ENCODE measurements at places on chromosomes 1 and 21. TPM values are rescaled to one million over a fixed set of nuclear protein-coding genes. Genes with fewer than 3 reads are reported as not detected.

- no peak for DNase-seq
Observed at GRCh38 chr1:152110860-152111514, 4.3 kb downstream of the TCHH start.

GRCh38 chr1:27399251-27400025 lies 7.0 kb downstream of the GPR3 start:
- no peak for DNase-seq

GRCh38 chr1:23915466-23915865 lies 2.3 kb upstream of the CNR2 start:
- no peak for DNase-seq

The NBPF6 gene
- polyA plus RNA-seq: not detected

The VANGL1 gene
- 13.8 TPM for polyA plus RNA-seq

GRCh38 chr1:151970626-151971025 lies 23.0 kb downstream of the S100A10 start:
- no peak for DNase-seq

GRCh38 chr1:240193679-240194078 lies 102.0 kb downstream of the FMN2 start:
- DNase-seq: no peak

The SLC22A15 gene
- polyA plus RNA-seq: 7.1 TPM

- DNase-seq: no peak
Observed at GRCh38 chr1:92698932-92699331, 86.0 kb downstream of the EVI5 start.

DNA sequence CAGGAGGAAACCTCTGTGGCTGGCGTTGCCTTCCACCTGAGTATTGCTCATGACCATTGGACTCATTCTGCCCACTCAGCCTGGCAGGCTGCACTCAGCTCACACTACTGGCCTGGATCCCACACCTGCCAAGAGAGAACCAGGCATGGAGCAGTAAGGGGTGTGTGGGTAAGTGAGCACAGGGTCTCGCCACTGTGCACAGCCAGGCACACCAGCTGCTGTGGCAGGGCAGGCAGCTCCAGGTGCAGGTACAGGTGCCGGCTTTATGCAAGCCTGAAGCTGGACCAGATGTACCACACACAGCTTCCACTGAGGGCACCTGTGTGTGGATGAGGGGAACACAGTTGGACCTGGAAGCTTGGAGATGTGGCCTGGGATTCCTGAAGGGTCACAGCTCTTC lies 295.2 kb upstream of the SNX7 start:
- DNase-seq: no peak

- DNase-seq: no peak
Observed at GRCh38 chr1:21567241-21568005, 58.2 kb downstream of the ALPL start.

DNA sequence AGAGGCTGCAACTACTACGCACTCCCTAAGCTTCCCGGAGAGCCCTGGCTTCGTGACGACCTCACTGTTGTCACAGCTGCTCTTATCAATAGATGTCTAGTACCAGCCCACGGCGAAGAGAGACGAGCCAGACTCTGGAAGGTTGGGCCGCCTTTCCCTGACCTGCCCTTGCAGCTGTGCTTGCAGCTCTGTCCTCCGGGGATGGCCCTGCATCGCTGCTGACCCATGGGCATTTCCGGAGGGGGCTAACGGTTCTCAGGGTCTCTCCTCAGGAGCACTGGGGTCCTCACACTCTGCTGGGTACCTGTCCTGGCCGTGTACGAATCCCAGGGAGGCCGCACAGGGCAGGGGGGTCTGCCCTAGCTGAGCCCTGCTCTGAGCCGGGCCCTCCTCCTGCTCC lies 93.8 kb upstream of the COL6A1 start:
- DNase-seq: no peak

DNA sequence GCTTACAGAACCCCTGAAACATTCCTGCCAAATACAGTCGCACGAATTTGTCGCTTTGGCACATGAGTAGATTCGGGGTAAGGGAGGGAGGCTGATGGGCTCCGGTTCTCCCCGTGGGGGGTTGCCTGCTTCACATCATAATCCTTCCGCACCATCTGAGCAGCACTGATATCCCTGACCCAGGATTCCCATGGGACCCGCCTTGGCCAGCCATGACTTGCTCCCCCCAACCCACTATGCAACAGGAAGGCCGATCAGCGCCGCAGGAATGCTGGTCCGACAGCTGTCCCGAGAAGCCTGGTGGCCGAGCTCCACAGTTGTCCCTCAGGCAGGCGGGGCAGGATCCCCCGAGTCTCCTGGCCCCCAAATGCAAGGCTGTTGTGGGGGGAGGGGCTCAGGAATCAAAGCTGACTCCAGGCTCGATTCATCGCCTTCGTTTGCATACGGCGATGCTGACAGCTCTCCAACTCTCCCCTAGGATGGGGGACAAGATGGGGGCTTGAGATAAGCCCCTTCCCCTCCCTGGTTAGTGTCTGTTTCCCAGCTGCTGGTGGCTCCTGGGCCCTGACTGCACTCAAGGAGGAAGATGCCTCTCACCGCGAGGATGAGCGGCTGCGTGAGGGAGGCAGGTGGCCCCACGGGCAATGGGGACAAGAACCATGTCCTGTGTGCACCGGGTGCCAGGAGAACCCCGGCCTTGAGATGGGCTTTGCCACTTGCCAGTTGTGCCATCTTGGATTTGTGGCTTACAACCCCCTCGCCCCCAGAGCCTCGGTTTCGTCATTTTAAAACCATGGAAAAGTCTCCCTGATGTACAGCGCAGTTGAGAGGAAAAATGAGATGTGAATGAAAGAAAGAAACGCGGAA lies 9.3 kb downstream of the DRAXIN start:
- no peak for DNase-seq

DNA sequence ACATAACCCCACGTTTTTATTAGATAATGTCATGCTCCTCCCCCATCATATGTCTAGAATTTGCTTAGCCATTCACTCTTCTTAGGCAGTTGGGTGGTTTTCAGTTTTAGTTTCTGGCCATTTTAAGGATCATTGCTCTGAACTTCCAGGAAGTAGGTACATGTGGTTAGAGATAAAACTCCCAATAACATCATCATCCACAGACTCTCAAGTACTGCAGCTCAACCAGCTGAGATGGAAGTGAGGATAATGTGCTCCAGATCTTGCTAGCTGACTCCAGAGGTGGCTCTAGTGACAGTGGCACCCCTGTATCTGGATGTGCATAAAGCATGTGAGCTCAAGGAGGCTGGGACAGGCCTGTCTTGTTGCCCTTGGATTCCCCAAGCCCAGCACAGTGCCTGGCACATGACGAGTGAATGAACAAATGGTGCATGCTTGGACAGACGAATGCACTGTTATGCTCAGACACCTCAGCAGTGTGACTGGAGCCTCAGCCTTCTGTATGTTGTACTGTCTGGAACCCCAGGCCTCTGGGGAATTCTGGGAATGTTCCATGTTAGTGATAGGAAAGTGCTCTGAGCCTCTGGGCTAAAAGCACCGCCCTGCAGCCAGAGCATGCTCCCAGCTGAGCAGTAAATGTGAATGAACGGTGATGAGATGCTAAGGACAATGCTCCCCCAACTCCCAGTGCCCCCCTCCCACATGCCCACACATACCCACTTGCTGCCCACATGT lies 16.4 kb upstream of the KCNN3 start:
- DNase-seq: no peak

DNA sequence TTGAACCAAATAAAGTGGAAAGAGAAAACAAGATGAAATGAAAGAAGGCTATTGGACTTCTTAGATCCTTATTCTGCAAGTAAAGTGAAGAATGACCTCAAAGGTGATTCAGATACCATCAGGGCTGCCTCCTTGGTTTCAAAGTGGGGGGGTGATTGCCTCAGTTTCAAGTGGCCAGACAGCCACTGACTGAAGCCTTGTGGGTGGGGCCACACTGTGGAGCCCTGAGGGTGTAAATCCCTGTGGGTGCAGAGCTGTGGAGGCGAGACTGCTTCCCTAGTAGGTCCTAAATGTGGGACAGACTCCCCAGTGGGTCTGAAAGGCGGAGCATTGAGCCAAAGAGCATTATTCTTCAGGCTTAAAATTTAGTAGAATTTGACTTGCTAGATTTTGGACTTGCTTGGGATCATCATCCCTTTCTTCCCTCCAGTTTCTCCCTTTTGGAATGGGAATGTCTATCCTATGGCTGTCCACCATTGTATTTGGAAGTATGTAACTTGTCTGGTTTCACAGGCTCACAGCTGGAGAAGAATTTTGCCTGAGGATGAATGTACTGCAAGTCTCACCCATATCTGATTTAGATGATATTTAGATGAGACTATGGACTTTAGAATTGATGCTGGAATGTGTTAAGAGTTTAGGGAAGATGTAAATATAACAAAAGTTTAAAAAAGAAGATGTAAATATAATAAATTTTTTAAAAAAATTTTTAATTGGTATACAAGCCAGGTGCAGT lies 71.6 kb upstream of the SOX13 start:
- DNase-seq: no peak

The NBPF3 gene
- polyA plus RNA-seq: 15.6 TPM

The GPR153 gene
- 6.0 TPM for polyA plus RNA-seq

- DNase-seq: no peak
Observed at GRCh38 chr1:172993640-172994039, 57.1 kb downstream of the TNFSF18 start.

DNA sequence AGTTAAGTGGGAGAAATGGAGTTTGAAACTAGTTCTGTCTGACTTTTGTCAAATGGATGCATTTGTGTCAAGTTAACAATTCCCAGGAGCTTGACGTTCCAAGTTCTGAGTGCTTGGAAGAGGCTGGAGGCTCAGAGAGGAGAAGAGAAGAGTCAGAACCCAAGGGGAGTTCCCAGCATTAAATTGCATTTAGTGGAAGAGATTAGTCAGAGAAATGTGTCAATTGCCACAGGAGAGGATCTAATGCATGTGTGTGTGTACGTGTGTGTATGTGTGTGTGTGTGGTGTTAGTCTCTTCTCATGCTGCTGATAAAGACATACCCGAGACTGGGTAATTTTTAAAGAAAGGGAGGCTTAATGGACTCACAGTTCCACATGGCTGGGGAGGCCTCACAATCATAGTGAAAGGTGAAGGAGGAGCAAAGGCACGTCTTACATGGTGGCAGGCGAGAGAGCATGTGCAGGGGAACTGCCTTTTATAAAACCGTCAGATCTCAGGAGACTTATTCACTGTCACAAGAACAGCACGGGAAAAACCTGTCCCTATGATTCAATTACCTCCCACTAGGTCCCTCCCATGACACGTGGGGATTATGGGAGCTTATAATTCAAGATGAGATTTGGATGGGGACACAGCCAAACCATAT lies 101.5 kb upstream of the TMEM51 start:
- DNase-seq: no peak

DNA sequence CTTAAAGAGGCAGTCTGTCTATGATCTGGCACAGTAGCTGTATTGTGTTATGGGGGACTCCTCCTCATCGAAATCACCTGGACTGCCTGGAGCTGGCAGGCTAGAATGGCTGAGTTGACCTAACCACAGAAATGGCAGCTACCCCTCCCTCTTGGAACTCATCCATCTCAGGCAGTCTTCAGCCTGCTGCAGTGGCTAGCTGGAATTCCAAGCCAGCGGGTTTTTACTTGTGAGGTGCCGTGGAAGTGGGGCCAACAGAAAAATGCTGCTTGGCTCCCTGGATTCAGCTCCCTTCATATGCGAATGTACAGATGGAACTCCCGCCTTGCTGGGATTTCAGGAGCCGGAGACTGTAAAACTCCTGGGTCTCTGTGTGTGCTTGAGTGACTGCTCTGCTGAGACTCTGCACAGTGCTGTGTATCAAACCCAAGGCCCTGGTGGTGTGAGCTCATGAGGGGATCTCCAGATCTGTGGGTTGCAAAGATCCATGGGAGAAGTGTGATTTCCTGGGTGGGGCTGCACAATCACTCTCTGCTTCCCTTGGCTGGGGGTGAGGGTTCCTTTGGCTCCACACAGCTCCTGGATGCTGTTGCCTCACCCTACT lies 316.9 kb downstream of the CTH start:
- DNase-seq: no peak

The SFN gene
- polyA plus RNA-seq: 1.1 TPM

DNA sequence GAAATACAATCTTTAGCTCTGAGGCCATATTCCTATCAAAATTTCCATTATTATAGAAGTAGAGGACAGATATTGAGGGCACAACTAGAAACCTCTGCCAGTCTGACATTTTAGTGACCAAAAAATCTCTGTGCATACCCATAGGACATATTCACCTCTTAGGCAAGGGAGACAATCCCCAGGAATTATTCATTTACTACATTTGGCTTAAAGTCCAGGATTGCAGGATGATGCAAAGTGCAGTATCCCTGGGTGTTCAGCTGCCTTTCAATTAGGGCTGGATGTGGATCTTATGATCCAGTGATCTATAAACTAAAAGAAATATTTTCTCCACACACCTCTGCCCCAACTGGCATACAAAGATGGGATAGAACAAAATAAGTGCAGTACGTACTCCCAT lies 50.9 kb downstream of the PTGS2 start:
- DNase-seq: no peak

The CD53 gene
- polyA plus RNA-seq: 7.8 TPM

- DNase-seq: no peak
Observed at GRCh38 chr1:25695090-25695770, 78.6 kb downstream of the MAN1C1 start.

DNA sequence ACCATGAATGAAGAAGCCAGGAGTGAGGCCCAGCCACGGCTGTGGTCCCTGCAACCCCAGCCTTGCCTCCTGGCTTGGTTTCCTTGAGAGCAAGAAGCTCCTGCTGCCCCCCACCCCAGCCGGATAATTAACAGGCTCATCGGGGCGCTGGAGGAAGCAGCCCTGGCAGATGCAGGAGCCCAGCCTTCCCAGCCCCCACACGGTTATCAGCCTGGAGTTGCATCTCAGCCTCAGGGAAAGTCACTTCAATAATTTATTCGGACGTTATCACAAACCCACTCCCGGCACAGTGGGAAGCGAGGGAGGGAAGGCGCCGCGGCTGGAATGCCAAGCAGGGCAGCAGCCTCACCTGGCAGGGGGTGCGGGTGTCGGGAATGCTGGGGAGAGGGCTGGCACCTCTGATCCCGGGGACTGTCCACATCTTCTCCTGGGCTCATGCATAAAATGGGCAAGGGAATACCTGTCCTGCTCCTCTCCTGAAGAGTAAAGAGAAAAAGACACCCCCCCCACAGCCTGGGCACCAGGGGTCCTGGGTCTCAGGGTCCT lies 43.3 kb upstream of the LRP8 start:
- DNase-seq: no peak

GRCh38 chr1:232627171-232627570 lies 2.8 kb downstream of the SIPA1L2 start:
- DNase-seq: no peak

DNA sequence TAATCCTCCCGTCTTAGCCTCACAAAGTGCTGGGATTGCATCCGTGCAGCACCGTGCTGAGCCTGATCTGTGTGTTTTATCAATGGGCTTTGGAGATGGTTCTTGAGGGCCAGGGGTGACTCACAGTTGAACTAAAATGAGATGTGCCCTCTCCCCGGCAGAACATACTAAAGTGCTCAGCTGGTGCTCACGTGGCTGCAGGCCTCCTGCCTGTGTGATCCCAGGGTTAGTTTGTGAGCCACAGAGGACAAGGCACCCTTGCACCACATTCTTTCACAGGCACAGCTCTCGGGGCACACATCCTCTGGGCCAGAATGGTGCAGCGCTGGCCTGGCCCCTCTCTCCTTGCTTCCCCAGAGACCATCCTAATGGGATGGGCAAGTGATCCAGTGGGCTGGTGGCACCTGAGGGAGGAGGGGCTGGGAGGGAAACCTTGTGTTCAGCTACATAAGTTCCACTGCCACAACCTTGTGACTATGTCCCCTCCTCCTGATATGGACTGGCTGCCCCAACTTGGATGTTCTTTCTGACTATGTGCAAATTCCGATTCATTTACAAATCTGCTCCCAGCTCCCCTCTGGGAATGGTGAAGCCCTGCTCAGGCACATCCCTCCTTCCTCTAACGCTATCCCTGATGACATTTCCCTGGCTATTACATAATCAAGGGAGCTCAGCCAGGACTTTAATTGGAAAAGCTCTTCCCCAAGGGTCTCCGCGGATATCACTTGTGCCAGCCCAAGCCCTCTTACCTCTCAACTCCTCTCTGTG lies 197.0 kb upstream of the EDN2 start:
- no peak for DNase-seq
